ENCODE measurements at places on chromosomes 2 and 18. TPM values are rescaled to one million over a fixed set of nuclear protein-coding genes. Genes with fewer than 3 reads are reported as not detected.

GRCh38 chr2:25215948-25216679 is 47.7 kb upstream of the POMC start:
- DNase-seq = peak; percentile 88

Gene TMEM18
- 43.8 TPM for polyA plus RNA-seq

DNA sequence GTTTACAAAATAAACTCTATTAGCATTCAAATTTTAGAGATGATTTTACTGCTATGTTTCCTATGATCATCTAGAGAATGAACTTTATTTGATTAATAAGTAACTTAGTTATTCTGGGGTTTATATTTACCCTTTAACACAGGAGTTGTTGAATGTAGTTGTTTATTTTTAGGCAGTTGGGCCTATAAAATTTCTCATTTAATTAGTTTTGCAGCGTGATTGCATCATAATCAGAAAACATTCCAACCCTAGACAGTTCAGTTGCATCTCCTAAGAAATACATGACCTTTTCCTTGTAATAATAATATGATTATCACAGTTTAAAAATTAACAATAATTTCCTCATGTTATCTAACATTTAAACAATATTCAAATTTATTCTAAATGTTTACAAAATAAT is 224.7 kb upstream of the CDH7 start:
- no peak for DNase-seq

Gene PIEZO2
- not detected for polyA plus RNA-seq

- DNase-seq = no peak
Measured at GRCh38 chr18:27797484-27797883, 379.4 kb downstream of the CDH2 start.

DNA sequence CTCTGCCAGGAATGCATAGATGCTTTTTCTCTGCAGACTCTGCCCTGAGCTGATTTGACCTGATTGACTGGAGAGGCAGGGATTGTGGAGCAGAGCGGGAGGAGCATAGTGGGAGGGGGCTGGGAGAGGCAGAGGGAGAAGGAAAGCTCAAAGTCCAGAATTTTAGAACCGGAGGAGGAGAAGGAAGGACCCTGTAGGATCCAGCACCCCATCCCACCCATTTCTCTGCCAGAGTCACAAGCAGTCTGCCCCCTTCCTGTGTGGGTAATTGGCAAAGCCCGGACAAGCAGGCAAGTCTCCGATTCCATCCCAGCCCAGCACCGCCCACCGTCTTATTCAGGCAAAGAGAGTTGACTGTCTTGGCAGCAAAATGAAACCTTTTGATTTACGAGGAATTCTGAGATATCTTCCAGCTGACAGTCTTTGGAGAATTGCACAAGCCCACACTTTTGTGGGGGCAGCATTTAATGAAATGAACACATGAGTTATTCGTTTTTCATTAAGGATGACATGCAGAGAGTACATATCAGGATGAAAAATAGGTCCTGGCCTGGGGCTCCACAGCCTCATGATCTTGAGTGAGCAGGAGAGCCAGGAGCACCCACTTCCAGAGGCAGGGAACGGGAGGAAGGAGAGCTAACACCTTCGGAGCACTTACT is 103.1 kb downstream of the MCFD2 start:
- peak; percentile 81 for DNase-seq

Gene RAD51AP2
- polyA plus RNA-seq = 0.37 TPM

- DNase-seq = no peak
Measured at GRCh38 chr2:169090133-169090820, 20.9 kb downstream of the DHRS9 start.

DNA sequence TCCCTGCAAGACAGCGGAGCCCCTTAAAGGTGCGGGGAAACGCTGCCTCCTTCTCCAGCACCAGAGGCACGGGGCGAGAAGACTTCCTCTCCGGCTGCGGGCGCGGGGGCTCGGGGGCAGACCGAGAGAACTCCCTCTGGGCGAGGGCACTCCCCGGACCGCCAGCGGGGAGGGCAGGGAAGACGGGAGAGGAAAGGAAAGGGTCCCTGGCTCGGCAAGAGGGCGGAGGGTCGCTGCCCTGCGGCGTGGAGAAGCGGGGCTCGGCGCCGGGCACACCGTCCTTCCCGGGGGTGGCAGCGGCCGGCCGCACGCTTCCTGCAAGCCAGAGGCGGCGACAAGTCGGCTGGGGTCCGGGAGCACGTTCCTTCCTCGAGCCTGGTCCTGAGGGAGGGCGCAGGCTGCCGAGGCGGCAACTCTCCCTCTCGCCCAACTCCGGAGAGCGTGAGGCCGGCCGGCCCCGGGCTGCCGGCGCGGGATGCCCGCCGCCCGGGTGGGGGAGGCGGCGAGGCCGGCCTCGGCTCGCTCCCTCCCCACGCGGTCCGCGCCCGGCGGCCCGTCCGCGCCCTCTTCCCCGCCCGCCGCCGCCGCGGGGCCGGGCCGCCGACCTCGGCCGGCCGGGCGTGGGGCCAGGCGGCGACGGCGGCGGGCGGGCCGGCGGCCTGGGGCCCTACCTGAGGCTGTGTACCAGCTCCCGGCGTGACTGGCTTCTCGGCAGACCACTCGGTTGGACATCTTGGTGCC is 1.1 kb downstream of the MEMO1 start:
- DNase-seq = peak; percentile 29

DNA sequence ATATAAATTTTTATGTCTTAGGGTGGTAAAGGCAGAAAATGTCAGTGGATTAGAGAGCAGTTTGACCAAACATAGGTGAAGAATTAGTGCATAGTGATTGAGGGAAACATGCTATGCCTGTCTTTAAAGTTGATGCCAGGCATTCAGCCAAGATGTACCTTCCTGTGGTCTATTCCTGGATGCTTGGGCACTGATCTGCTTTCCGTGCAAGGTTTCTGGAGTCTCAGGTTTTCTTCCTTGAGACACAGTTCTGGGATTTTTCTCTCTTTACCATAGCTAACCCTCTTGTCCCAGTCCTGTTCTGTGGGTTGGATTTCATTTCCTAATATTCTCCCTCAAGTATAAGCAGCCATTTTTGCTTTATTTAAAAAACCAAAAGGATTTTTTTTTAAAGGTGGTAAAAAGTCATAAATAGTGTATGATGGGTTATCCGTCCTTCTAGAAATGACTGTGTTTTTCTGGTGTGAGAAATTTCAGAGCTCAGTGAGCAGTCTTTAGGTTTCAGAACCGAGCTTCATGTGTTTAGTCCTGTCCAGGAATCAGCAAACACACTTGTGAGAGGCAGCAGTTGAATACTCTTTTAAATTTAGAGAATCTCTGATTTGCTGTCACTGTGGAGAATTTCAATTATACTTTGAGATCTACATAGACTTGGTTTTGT is 43.0 kb upstream of the CYBRD1 start:
- DNase-seq = no peak

DNA sequence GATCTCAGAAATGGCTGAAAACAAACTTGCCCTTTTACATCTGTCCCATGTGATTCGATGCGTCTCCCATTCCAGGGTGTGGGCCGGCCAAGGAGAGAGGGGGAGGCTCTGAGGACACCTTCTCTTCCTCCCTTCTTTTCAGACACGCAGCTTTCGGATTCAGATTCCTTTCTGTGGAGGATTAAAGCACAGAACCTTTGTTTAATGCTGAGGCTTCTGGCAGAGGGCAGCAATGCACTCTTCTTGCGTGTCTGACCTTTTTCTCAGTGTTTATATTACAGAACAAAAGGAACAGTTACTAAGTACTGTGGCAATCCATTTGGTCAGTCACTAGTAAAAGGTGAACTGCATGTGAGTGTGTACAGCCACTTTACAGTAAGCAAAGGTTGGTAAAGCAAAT is 268.9 kb upstream of the CCDC68 start:
- DNase-seq = no peak

DNA sequence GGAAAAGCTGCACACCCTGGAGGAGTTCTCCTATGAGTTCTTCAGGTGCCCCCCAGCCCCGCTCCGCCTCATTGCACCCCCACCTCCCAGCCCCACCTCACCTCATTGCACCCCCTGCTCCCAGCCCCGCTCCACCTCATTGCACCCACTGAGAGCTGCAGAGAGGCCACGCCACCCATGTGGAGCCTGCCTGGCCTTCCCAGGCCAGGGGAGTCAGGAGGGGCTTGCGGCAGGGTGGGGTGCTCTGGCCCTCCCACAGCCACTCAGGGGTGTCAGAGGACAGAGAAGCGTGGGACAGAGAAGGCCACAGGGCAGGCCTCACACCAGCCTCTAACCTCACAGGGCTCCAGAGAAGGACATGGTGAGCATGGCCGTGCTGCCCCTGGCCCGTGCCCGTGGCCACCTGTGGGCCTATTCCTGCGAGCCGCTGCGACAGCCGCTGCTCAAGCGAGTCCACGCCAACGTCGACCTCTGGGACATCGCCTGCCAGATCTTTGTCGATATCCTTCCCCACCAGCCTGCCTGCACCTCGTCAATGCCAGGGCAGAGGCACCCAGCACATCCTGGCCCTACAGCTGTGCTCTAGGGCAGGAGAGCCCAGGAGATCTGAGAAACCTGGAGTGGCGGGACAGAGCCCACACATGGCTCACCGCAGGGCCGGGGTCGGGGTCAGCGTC is 15.0 kb upstream of the GPR17 start:
- DNase-seq = no peak

DNA sequence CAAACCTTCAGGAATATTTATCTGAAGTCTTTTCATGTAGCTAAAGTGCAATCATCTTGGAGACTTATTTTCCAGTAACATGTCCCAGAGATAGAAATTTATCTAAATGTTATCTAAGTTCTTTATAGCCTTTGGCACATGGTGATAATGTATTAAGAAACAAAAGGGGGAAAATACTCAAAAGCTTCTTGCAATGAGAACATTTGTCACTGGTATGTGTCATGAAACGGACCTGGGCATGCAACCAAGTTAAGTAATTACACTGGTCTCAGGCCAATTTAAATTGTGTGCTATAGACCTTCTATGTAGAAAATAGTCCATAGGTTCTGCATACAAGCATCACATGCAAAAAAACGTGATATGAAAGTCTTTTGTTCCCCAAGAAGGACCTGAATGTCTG is 136.2 kb downstream of the SLC8A1 start:
- no peak for DNase-seq

DNA sequence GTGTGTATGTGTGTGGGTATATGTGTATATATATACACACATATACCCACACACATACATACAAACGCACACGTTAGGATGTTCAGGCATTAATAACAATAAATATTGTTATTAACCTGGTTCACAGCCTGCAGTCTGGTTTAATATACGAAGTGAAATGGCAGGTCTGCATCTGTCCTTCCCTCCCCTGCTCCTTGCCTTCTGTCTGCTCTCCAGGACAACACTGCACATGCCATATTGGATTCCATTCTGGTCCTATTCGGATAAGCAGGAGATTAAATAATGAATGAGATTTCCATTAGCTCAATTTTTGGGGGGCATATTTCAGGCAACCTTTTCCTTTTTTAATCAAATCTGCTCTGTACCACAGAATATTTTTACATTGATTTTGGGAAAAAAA is 158.0 kb downstream of the CELF4 start:
- no peak for DNase-seq

Gene DSG4
- not detected for polyA plus RNA-seq

GRCh38 chr2:207734264-207734635 is 22.8 kb downstream of the CCNYL1 start:
- no peak for DNase-seq

Gene ABHD1
- not detected for polyA plus RNA-seq

GRCh38 chr2:212610872-212611425 is 72.3 kb upstream of the ERBB4 start:
- no peak for DNase-seq

GRCh38 chr18:44958455-44958854 is 277.8 kb downstream of the SETBP1 start:
- no peak for DNase-seq

DNA sequence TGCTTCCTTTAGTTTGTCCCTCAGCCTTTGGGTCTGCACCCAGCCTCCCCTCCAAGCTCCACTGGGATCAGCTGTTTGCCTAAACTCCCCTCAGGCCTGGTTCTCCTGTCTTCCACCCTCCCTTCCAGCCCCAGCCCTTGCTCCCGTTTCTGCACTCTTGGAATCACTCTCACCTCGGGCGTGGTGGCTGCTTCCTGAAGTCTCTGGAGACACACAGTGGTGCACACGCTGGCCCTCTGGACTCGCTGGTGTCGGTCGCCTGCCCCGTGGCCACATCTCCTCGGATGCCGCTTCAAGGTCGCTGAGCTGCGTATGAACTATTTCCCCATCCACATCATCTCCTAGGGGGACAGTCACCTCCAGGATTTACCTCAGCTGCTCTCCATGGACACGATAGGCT is 46.3 kb downstream of the PSMG2 start:
- no peak for DNase-seq

Gene KIF1A
- 4.3 TPM for polyA plus RNA-seq

DNA sequence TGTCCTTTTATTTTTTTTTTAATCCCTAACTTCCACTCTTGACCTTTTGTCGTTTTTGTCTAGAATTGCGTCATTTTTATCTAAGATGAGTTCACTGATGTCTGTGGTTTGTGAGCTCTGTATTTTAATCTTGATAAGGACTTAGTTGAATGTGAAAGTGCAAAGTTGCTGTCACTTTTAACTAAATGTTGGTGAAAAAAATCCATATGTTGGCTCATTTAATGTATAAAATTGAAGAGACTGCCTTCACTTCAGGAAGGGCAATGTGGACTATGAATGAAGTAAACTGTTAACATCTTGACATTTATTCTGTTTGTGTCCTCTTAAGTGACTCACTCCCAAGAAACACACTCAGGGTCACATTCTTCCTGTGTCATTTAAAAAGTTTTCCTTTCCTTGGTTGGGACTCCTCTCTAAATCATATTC is 256.6 kb upstream of the RASGRP3 start:
- DNase-seq = no peak

GRCh38 chr2:44528595-44528994 is 166.8 kb downstream of the CAMKMT start:
- no peak for DNase-seq

Gene TIGD1
- 5.5 TPM for polyA plus RNA-seq

DNA sequence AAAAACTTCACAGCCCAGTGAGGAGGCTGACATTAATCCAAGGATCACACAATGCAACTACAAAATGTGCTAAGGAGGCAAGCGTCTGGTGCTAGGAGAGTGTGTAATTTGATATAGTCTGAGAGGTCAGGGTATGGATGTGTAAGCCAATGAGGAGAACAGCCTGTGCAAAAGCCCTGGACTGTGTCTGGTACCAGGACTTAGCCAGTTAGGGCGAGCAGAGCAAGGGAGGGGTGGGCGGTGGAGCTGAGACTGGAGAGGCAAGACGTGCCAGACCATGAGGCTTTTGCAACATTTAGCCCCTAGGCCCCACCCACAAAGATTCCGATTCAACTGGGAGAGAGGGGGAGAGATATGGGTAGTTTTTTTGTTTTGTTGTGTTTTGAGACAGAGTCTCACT is 33.5 kb upstream of the SPRED2 start:
- no peak for DNase-seq

- no peak for DNase-seq
Measured at GRCh38 chr2:238095143-238095542, 5.0 kb upstream of the ESPNL start.

DNA sequence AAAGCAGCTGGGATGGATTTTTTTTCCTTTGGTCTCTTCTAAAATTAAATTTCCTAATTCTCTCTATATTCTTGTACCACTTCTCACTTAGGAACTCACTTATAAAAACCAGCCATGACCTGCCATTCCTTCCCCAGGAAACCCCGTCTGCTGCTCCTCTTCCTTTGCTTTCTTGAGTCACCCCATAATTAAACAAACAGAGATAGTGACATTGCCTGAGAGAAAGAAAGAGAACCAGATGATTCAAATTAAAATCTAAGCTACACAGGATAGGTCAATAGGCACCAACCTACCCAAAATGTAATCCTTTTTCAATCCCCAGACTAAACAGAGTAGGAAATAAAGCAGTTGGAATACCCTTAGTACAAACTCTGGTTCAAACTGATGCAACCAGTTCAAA is 9.7 kb downstream of the STK39 start:
- DNase-seq = no peak

Gene IL1RN
- polyA plus RNA-seq = 0.38 TPM

Gene ANKRD53
- 1.2 TPM for polyA plus RNA-seq

GRCh38 chr2:63530704-63531279 is 57.5 kb downstream of the WDPCP start:
- no peak for DNase-seq

Data from muscle of arm (tissue), 14 donors.